Fibroblast of the conjunctiva (primary cell): ENCODE measurements at places on chromosomes 11 and 22.

DNA sequence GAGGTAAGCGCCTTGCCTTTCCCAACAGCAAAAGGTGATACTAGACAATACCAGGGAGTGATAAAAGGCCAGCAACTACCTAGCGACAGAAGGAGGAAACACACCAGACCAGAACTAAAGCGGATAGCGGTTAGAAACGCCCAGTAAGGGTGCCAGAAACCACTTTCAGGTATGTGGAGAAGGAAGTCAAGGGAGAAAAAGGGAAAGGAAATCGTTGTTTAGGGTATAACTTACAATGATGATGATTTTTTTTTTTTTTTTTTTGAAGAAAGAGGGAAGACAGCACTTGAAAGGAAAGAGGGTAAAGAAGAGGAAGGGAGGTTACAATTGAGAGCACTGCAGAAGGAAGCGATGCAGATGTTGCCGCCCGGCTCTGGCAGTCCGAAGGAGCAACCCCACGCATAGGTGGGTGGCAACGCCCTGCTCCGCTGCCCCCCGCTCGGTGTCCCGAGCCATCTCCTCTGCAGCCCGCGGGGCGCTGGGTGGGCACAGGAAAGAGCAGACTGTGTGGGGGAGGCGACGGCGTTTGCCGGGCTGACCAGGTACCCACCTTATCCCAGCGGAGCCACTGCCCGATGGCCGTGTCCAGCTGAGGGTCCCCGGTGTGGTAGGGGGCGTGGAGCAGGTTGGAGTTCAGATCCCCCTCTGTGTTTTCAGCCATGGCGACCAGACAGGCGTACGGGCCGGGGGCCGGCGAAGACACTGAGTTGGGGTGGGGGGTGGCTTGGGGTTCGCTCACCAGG is 561 bp downstream of the PGM2L1 start:
- no peak for DNase-seq

- DNase-seq: peak; percentile 64
Observed at GRCh38 chr11:70397983-70398833, at the start of gene CTTN. Gene CTTN, plus strand, starts transcription at chr11:70398529. Its CDS starts 8,769 bp downstream, at chr11:70407298.

DNA sequence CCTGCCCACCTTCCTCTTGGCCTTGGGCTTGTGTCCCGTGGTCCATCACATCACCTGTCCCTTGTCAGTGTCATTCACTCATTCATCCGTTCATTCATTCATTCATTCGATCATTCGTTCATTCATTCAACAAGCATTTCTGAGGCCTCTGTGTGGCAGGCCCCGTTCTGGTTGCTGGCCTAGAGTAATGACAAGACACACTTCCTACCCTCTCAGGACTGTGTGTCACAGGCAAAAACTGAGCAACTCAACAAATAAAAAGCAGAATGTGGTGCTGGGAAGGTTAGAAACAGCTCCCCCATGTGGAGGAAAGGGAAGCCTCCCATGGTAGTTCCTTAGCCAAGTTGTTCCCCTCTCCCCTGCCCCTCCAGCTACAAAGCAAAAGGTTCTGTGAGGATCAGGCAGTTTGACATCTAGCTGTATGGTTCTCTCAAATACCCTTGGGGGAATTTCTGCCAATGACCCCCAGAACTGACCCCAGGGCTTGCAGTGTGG is 1.6 kb upstream of the OMP start:
- no peak for DNase-seq

GRCh38 chr11:68116126-68116525 is 5.1 kb downstream of the CHKA start:
- no peak for DNase-seq

GRCh38 chr22:44398856-44399837 is 86.4 kb upstream of the SHISAL1 start:
- DNase-seq: no peak

GRCh38 chr11:23653071-23653675 is 792.9 kb upstream of the CCDC179 start:
- DNase-seq: no peak

- DNase-seq: no peak
Observed at GRCh38 chr11:2817431-2817830, 68.1 kb downstream of the CDKN1C start.

DNA sequence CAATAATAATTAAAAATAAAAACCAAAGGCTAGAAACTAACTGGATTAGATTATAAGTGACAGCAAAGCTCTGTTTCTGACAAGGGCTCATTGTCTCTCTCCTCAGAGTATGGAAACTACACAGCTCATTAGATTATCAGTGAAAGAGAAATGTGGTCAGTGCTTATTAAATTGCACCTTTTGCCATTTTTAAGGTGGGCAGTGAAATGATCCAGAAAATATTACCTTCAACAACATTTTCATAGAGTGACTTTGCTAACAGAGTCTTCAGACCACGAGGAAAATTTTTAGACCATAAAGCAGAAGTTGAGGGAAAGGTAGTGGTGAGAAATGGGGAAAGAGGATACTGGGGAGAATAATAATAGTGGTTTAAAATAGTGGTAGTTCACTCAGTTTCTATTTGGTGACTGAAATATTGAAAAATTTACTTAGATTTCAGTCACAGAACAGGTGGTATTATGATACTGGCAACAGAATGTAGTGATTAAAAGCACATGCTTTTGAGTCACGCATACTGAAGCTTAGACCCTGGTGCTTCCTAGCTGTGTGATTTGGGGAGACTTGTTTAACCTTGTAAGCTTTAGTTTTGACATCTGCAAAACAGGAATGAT is 684.0 kb upstream of the CCDC90B start:
- DNase-seq: no peak

GRCh38 chr11:72984453-72985077 is 157.6 kb downstream of the FCHSD2 start:
- DNase-seq: no peak

DNA sequence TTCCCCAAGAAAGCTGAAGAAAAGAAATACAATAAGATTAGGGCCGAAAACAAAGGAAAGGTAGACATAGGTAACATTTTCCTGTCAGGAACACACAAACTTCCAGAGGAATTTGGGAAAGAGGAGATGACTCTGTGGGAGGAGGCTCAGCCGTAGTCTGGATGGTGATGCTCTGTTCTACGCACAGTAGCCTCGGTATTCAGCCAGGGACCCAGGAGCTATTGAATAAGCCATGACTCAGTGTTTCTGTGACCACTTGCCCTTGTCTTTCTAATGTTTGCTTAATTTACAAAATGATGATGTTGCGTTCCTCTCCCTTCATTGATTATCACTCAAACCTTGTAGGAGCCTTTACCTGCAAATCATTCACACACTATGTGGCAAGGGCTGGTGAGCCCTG is 745.0 kb downstream of the NTM start:
- DNase-seq: no peak

DNA sequence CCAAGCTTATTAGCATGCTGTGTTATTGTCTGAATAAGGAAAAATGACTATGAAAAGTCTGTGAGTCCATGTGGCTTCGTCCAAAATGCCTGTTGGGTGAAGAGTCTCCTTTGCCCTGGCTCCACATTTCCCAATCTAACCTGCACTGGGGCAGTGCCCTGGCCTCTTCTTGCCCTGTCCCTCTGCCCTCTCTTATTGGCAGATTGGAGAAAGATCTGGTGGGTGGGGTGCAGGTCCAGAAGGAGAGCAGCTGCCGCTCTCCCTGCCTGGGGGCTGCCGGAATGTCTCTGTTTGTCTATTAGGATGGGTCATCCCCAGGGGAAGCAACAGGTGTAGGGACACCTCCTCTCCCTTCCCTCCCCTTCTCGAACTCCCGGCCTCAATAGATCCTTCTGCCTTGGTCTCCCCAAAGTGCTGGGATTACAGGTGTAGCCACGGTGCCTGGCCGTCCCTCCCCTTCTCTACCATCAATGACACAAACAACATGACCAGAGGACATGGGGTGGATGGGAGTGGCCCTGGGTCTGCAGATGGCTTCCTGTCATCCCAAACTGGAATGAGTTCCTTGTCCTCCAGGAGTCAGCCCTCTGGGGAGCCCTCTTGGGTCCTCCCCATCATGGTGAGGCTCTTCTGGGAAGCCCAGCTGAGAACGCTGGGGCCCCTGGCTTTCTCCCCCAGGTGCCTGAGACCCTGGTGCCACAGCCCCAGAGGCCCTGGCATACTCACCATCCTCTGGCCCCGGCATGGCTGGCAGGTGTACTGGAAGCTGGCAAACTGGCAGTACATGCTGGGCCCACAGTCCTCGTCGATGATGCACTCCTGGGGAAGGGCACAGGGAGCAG is 40.5 kb downstream of the DKK3 start:
- no peak for DNase-seq

DNA sequence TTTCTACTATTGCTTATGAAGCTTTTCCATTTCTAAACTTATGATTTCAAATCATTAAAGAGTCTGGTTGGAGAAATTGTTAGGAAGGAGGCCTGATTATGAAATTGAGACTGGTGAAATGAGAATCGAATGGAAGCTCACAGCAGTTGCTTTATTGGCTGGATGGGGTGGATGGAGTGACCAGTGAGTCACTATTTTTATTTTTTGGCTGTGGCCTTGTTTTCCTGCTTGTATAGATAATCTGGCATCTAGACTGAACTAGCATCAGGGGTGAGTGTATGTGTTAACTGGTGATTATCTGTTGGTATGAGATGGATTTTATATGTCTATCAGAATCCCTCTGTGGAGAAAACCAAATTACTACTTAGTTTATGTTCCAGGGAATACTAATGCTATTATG is 36.2 kb downstream of the UVRAG start:
- no peak for DNase-seq

GRCh38 chr11:134696455-134696854 is 284.4 kb upstream of the B3GAT1 start:
- no peak for DNase-seq

DNA sequence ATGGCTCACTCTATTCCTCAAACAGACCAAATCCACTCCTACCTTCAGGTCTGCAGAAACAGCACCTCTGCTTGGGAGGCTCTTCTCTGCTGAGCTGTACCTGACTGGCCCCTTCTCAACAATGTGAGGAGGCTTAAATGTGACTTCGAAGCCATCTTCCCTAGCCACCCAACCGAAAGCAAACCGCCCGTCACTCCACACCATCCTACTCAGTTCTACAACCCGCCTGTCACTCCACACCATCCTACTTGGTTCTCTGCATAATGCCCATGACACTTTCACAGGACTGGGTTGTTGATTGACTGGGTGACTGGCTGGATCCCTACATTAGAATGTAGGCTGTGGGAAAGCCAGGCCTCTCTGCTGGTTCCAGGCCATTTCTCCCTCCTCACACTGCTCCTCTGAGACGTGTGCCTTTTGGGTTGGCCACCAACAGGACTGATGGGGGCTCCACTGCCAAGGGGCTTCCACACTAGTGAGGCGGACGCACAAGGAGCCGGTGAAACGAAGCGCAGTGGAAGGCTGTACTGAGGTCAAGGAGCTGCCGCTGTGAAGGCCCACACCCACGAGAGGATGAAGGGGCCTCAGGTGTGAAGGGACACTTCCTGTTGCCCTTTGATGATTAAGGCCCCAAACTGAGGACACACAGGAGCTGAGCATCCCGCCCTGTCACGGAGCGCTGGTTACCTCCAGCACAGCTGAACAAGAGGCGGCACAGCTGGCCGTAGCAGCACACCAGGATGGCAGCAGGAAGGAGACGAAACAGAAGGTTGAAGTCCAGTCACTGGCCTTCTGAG is 47.5 kb upstream of the SPATA19 start:
- DNase-seq: no peak

DNA sequence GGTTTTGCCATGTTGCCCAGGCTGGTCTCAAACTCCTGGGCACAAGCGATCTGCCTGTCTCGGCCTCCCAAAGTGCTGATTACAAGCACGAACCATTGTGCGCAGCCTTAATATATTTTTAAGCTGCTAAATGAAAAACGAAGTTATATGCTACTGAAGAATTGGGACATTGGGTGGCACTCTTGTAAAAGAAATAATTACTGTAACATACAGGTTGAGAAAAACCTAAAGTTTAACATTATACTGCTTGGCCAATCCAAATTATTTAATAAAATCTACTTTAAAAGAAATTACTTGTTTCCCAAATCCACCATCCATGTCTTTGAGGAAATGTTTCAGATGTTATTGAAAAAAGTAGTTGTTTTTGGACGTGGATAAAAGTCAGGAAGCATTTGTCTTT is 37.9 kb upstream of the ARHGAP32 start:
- no peak for DNase-seq

- DNase-seq: peak; percentile 87
Observed at GRCh38 chr11:74319139-74319816, 7.8 kb upstream of the P4HA3 start.

DNA sequence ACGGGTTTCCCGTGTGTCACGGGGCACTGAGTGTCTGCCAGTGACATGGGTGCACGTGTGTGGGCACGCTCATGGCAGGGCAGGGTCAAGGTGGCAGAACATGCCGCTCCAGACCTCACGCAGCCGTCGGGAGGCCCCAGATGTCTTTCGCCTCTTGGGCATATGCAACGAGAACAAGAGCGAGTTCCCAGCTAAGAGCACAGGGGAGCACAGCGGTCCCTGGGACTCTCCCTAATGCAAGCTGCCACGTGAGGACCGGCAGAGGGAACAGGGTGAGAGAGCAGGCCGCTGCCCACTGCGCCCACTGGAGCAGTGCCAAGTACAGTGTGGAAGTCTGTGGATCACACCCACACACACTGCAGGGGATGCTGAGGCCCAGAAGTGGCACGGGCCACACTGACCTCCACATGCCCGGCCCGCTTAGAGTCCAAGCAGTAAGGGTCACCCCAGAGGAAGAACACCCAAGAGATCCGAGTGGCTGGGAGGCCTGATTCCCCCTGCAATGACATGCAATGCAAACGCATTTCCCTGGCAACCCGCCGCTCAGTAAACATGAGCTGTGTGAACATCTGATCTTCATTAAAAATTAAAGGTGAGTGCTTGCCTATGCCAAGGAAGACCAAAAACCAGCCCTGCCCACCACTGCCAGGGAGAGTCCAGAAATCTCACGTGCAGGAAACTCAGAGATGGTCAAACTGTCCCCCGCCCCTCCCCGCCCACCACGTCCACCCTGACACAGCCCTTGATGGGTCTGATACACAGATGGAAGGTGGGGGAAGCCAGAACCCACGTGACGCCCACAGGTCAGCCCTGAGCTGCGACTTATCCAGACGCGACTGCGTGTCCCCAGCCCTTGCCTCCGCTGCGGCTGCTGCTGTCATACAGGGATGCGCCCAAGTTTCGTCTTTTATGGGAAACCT is 11.7 kb downstream of the CERK start:
- DNase-seq: peak; percentile 61
